ENCODE measurements at places on chromosomes 2 and 18.

DNA sequence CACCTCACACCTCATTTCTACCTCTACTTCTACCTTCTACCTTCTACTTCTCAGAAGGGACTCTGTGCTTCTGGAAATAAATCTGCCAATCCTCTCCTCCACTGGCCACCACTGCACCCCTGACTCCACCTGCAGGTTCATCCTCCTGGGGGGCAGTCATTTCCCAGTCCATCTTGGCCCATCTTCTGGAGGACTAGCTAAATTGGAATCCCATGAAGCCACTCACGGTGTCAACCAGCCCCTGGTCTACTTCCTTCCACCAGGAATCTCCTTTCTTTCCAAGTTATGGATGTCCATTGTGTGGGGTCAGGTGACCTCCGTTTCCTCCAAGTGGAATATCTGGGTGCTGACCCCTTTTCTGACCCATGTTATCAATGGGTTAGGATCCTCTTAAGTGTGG lies 3.9 kb downstream of the WNT10A start:
- DNase-seq = no peak

DNA sequence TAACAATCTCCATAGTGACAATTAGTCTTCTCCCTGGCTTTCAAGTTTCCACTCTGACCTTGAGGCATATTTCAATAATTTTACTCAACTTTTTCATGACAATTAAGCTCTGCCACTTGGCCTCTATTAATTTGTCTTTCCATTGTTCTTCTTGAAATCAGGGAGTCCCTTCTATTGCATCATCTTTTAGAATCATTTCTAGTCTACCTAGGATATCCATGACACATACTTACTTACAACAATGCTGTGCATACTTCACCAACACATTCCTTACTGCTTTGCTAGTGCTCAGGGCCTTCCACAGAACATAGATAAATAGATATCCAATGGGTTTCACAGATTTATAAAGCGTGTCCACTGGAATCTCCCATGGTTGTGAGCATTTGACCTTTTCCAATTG lies 331.5 kb upstream of the LRP1B start:
- no peak for DNase-seq

- DNase-seq = no peak
These were observed 49.1 kb downstream of the KCNIP3 start for GRCh38 chr2:95346231-95346737.

GRCh38 chr2:174322746-174323145 lies 12.0 kb upstream of the SP9 start:
- no peak for DNase-seq

DNA sequence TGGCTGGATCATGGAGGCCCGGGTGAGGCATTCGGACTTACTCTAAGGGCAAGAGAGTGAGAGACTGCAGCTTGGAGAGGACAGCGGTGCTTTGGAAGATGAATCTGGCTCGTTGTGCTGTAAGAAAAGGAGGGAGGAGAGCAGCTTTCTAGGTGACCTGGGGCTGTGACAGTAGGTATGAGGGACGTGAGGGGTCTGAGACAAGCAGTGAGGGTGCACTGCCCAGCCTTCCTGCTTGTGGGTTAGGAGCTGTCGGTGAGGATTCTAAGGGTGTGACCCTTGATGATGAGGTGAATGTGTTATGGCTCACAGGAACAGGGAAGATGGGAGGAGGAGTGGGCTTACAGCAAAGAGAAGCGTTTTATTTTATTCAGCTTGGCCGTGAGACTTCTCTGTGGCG lies 27.1 kb upstream of the RHOB start:
- DNase-seq = no peak

DNA sequence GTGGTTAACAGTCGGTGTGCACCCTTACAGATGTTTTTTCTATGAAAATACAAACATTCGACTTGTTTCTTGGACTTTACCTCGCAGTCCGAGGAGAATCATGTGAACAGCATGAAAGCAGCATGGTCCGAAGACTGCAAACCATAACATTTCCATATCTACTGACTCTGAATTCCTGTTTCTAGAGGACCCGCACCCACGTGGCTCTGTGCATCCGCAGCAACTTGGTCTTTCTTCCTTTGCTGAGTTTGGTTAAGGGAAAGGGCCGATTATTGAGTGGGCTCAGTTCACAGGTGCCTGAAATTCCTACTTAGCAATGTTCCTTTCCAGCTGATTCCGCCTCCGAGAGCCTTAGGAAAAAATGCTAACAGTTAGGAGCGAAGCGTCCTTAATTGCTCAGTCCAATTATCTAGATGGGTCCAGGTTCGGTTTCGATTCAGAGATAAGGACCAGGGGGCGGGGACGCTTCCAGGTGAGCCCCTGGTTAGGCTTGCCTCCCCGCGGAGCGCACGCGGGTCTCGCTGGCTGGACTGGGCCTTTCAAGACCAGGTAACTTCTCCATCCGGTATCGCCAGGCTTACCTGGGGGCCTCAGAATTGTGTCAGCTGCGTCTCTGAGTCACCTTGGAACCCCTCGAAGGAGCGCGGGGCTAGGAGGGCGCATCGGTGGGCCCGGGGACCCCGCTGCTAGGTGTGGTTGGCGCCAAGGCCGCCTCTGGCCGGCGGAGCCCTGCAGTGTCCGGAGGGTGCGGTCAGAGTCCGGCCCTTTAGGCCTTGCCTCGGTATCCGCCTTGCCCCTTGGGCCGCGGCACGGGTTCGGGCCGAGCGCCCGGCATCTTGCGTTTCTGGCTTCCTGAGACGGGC lies 1.1 kb upstream of the B3GNT2 start:
- no peak for DNase-seq

- no peak for DNase-seq
These were observed 1.9 kb upstream of the ESPNL start for GRCh38 chr2:238097988-238098871.

GRCh38 chr2:33134791-33135560 lies 188.2 kb downstream of the LTBP1 start:
- DNase-seq = no peak

DNA sequence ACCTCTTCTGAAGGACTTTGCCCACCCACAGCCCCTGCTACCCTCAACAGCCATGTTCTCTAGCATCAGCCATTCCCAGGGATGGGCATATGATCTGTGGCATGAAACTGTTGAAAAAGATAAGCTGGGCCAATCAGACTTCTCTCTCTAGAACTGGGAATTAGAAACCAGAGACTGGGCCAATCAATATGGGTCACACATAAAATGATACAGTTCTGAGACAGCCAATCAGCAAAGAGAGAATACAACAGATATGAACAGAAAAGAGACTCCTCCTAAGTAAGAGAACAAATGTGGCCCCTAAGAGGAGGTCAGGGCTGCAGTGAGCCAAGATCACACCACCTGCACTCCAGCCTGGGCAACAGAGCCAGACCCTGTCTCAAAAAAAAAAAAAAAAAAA lies 2.1 kb downstream of the KIDINS220 start:
- DNase-seq = no peak

GRCh38 chr18:53950545-53950944 lies 273.9 kb downstream of the MBD2 start:
- no peak for DNase-seq

DNA sequence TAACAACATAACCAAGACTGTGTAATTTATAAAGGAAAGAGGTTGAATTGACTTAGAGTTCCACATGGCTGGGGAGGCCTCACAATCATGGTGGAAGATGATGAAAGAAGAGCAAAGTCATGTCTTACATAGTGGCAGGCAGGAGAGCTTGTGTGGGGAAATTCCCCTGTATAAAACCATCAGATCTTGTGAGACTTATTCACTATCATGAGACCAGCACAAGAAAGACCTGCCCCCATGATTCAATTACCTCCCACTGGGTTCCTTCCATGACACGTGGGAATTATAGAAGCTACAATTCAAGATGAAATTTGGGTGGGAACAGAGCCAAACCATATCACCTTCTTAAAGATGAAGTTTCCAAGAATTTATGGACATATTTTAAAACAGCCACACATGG lies 2.5 kb upstream of the IL36RN start:
- DNase-seq = no peak

DNA sequence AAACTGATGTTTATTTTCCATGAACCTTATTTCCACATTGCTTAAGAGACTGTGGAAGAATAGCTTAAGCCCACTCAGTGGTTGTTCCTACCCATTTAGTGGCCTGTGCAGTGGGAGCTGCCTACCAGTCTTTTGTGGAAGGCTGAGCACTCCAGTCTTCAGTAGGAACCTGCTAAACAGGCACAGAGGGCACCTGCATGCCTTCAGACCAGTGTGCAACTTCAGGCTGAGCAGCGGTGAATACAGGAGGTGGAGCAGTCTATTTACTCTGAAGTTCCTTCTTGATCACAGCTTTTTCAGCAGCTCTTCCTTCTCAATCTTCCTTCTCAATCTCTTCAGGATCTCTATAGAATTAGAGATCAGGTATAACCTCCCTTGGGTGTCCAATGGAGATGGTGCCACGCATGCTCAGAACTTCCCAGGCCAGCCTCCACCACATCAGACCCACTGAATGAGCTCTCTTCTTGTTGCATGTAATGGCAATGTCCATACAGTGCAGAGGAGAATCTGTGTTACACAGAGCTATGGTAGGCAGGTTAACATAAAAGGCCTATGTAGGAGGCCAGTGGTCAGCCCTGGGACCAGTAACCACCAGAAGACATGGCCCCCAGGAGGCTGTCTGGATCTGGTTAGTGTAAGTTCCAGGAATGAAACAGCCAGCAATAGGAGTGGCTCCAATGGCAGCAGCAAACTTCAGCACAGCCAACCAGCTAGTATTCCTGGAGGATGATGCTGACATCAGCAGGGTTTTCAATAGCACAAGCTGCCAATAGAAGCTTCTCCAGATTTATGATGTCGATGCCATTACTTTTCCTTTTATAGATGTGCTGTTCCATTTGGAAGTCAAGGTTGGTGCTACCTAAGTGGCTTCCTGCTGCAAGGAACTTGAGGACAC lies 47.9 kb upstream of the MAT2A start:
- DNase-seq = no peak

- no peak for DNase-seq
These were observed 3.6 kb upstream of the ONECUT2 start for GRCh38 chr18:57431467-57432080.

- DNase-seq = no peak
These were observed 46.5 kb downstream of the UNC50 start for GRCh38 chr2:98654699-98655495.

GRCh38 chr2:241129086-241129871 lies 20.0 kb downstream of the PASK start:
- DNase-seq = no peak

GRCh38 chr2:30612371-30612770 lies 165.3 kb downstream of the LCLAT1 start:
- DNase-seq = no peak

DNA sequence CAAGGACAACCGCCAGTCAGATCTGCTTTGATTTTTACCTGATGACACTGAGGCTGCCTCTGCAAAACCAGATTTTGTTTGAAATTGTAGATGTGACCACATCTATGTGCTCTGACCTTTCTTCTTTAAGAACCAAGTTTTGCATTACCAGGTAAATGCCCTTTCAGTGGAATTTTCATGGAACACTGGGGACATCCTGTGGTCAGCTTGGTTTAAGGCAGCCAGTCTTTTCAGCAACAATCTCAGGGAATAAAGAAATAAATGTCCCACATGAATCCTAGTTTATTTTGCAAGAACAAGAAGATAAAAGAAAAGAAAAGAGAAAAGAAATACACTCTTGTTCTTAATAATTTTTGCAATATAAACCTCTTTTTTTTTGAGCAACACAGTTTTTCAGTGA lies 90.6 kb downstream of the POU3F3 start:
- DNase-seq = no peak

DNA sequence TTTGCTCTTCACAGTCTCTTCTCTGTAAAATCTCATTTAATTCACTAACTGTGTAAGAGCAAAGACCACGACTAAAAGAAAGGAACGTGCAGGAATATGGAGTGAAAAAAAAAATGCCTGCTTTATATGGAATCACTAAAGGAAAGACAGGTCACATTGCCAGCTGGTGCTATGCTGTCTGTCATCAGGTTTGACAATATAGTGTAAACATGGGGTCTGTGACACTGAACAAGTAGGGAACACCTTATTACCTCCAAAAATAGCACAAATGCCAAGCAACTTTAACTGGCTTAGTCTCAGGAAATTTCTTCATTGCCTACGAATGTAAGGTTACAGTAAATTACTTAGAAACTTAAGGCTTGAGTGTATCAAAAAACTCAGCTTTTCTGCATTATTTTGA lies 364.5 kb upstream of the LINC00305 start:
- no peak for DNase-seq

- DNase-seq = no peak
These were observed 78.2 kb upstream of the GALNT3 start for GRCh38 chr2:165872101-165872791.

GRCh38 chr2:18301421-18302139 lies 258.9 kb downstream of the RDH14 start:
- no peak for DNase-seq

GRCh38 chr2:85355521-85355920 lies 952 bp downstream of the ELMOD3 start:
- DNase-seq = no peak

- DNase-seq = no peak
These were observed 12.8 kb upstream of the MAP3K20 start for GRCh38 chr2:173062801-173063200.

DNA sequence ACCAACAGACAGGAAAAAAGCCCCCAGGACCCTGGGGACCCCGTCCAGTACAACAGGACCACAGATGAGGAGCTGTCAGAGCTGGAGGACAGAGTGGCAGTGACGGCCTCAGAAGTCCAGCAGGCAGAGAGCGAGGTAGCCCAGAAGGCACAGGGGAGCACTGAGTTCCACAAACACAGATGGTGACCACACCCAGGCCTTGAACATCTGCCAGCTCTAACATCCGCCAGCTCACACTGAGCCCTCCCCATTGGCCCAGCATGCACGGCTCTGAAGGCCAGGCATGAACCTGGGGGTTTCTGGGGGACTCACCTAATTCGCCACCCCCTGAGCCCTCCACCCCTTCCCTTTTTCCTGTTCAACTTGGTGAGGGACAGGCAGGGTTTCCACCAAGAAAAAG lies 25.6 kb upstream of the PRLH start:
- no peak for DNase-seq

DNA sequence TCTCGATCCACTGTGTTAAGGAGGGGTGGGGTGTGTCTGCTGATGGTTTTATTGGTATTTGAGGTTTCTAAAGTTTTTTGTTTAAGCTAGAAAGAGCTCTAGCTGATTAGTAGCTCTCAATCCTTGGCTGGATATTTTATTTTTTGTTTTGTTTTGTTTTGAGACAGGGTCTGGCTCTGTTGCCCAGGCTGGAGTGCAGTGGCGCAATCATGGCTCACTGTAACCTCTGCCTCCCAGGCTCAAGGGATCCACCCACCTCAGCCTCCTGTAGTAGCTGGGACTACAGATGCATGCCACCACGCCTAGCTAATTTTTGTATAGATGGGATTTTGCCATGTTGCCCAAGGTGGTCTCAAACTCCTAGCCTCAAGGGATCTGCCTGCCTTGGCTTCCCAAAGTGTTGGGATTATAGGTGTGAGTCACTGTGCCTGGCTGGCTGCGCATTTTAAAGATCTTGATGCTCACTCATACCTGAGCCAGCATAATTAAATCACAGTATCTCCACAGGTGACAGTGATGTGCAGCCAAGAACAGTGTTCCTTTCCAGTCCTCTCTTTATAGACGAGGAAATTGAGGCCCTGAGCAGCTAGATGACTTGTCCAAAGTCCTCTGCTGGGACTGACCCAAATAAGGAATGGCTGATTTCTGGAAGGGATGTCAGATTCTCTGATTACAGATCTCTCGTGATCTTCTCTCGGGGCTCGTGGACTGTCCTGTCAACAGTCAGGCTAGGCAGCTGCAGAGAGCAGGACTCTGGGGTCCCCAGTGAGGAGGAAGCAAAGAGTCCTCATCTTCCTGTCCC lies 44.5 kb downstream of the SPTBN1 start:
- DNase-seq = no peak

GRCh38 chr2:188601927-188602326 lies 310.3 kb downstream of the GULP1 start:
- no peak for DNase-seq
